ENCODE measurements at places on chromosomes 13 and 19.
A peak's percentile ranks its signal among the peaks of the same experiment; 100 is the strongest.

DNA sequence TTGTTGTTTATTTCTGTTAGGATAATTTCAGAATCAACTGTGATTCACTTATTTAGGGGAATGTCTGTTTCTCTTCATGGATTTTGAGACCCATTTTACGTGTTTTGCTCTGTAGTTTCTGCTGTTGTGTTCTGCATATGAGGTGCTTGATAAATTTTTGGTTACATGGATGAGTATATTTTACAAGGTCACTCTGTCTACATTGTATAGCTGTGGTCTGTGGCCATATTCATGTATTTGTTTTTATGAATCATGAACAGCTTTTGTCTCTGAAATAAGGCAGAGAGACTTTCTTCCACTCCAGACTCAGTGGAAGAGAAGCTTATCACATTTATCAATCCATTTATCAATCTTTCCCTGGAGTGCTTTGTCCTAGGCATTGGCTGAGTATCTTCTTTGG is 56.6 kb downstream of the PDS5B start:
- DNase-seq: no peak

DNA sequence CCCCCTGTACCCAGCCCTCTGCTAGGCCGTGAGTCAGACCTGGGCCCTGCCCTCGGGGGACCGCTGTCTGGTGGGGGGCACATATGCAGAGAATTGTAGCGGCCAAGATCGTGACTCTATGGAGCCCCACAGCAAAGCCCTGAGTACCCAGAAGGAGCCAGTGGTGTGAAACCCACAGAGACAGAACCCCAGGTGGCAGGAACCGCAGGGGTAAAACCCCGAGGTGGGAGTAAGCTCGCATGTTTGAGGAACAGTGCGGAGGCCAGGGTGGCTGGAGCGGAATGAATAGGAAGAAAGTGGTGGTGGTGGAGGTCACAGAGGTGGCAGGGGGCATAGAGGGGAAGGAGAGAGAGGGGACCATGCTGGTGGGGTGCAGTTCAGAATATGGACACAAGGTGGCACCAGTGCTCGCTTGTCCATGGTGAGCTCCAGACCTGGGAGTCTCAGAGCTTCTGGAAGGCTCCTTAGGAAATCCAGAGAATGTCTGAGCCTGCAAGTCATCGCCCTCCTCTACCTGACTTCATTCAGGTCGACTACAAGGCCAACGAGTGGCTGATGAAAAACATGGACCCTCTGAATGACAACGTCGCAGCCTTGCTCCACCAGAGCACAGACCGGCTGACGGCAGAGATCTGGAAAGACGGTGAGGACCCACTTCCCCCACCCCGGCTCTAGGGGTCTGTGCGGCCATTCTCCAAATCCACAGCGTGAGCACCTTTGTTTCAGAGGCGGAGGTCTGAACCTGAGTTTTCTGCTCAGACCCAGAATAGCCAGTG is 48.9 kb downstream of the MYH14 start:
- peak; percentile 51 for DNase-seq

DNA sequence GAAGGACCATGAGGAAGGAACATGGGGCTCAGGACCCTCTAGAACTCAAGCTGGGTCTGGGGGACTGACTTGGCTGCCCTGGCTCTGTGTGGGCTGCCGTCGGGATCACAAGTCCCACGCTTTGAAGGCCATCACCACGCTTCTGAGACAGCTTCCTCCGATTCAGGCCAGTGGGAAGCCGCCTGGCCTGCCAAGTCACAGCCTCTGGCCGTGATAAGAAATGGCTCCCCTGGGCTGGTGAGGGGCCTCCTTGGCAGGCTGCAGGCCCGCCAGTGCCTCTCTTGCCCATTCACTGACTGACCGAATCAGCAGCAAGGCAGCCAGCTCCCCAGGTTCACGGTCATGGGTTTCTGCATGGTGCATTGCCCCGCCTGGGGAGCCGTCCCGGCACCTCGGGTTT is 48.8 kb downstream of the COMP start:
- no peak for DNase-seq

DNA sequence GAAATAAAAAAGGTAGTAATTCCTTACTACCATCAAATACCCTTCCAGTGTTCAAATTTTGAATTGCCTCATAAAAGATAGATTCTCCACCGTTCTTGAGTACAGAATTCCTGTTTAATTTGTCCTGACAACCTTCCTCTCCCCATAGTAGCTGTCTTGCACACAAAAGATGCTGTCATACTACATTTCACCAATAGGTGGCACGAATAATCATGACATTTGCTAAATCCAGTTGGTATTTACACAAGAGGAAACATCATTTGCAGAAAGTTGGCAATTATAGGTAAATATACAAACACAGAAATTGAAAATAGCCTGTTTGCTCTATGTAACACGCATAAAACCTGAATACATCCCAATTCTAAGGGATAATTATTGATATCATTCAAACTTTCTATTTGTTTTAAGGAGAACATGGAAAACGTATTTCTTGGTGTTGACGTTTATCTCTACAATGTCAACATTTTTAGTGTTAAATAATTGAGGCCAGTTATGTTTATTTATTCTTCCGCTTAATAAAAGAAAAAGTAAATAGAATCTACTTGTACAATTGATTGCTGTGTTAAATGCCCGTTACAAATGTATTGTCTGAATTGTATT is 58.3 kb upstream of the CLDN10 start:
- DNase-seq: peak; percentile 65

DNA sequence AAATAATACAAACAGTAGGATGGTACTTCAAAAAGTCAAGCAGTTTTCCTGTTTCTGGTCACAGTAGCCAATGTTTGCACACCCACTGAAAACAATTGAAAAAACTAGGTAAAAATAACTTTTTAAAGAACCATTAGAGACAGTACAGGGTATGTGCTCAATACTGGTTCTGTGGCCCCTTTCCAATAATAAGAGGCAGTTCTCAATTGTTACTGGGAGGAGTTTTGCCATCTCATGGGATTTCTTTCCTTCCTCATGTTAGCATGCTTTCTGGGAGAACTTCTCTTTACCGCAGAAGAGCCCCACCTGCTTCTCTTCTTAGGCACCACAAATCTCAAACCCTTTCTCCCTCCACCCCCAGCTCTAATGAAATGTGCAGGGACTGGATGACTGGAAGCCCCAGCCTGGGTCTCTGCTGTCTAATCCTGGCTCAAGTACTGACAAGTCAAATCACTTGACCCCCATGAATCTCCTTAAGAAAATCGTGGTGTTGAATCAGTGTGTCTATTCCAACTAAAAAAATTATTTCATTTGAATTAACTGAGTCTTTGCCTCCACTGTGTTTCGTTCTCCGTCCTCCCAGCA is 14.6 kb downstream of the METTL21C start:
- DNase-seq: no peak

DNA sequence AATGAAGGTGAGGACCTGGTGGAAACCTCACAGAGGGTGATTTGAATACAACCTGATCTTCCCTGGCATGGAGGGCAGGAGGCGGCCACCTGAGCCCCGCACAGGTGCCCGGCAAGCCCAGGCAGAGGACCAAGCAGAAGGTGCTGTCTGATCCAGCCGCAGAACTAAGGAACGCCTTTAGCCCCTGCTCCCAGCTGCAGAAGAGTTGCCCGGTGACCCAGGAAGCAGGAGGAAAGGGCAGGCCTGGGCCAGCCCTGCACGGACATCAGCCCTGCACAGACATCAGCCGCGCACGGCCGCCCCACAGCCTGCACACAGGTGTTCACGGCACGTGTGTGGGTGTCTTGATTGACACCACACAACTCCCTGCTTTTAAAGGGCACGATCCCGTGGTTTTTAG is 43.1 kb downstream of the RASA3 start:
- no peak for DNase-seq

DNA sequence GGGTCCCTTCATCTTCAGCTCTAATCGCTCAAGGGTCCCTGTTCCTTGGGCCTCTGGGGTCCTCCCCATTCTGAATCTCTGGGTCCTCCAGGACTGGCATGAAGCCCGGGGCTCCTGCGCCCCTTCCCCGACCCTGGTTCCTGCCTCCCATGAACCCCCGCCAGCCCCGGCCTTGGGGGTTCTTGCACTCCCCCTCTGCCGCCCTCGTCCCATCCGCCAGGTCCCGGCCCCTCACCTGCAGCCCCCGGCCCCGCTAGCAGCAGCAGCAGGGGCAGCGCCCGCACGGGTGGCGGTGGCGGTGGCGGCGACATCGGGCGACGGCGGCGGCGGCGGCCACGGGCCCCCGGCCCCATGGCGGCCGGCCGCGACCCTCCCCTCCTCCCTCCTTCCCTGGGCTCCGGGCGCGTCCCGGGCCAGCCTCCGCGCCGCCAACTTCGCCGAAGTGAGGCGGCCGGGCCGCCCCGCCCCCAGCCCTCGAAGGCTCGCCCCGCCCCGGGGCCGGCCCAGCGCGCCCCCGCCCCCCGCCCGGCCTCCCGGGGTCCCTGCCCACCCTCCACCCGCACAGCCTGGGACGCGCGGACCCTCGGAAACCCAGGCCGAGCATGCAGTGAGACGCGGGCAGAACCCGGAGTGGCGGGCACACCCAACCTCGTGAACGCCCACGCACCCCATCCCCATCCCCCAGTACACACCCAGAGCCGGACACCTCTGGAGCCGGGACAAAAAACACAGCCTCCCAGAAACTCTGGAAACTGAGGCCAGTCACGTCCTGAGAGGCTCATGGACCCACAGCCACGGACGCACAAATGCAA is at the start of gene NOTCH3:
NOTCH3 (minus strand) TSS at position 443 of the 812 bp plus-strand sequence; CDS start at position 353, 90 bp downstream.
- no peak for DNase-seq

- DNase-seq: no peak
Measured at GRCh38 chr19:7618771-7619510, 10.4 kb downstream of the XAB2 start.

GRCh38 chr19:37980419-37981170 is 73.6 kb downstream of the SIPA1L3 start:
- no peak for DNase-seq

GRCh38 chr13:74424455-74424854 is 290.3 kb upstream of the KLF12 start:
- no peak for DNase-seq

All from A673 (cell line).